ENCODE measurements at places on chromosomes 3 and 15. TPM values are rescaled to one million over a fixed set of nuclear protein-coding genes. Genes with fewer than 3 reads are reported as not detected.

Gene HAUS2
- polyA plus RNA-seq = 18.7 TPM

- no peak for DNase-seq
Measured at GRCh38 chr3:162437480-162437879, 940.9 kb downstream of the OTOL1 start.

Gene TF
- polyA plus RNA-seq = not detected

GRCh38 chr3:179666436-179667035 lies 13.7 kb downstream of the USP13 start:
- DNase-seq = no peak
